ENCODE measurements at places on chromosomes 1 and 21.

- no peak for DNase-seq
These were observed 6.2 kb upstream of the CPLANE2 start for GRCh38 chr1:16243215-16243610.

DNA sequence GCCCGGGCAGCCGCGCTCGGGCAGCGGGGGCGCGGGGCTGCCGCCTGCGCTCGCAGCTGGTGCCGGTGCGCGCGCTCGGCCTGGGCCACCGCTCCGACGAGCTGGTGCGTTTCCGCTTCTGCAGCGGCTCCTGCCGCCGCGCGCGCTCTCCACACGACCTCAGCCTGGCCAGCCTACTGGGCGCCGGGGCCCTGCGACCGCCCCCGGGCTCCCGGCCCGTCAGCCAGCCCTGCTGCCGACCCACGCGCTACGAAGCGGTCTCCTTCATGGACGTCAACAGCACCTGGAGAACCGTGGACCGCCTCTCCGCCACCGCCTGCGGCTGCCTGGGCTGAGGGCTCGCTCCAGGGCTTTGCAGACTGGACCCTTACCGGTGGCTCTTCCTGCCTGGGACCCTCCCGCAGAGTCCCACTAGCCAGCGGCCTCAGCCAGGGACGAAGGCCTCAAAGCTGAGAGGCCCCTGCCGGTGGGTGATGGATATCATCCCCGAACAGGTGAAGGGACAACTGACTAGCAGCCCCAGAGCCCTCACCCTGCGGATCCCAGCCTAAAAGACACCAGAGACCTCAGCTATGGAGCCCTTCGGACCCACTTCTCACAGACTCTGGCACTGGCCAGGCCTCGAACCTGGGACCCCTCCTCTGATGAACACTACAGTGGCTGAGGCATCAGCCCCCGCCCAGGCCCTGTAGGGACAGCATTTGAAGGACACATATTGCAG lies 3.0 kb downstream of the ARTN start:
- DNase-seq: no peak

- no peak for DNase-seq
These were observed 7.2 kb upstream of the RNU1-1 start for GRCh38 chr1:16521288-16521583.

DNA sequence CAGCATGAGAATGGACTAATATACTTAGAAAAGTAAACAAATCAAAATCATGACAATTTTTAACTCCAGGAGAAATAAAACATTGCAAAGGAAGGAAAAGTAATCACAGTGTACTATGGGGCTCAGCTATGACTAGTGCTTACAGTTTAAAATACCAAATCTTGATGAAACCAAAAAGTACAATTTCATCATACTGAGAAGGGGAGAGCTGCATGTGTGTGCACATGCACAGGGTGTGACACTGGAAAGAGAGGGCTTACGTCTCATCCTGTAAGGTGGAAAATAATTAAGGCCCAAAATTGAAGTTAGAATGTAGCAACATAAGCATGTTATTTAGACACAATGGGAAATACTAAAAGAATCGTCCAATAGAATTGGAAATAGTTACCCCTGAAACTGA lies 64.6 kb downstream of the OMA1 start:
- DNase-seq: no peak

- no peak for DNase-seq
These were observed 40.5 kb downstream of the AK5 start for GRCh38 chr1:77322061-77322900.

DNA sequence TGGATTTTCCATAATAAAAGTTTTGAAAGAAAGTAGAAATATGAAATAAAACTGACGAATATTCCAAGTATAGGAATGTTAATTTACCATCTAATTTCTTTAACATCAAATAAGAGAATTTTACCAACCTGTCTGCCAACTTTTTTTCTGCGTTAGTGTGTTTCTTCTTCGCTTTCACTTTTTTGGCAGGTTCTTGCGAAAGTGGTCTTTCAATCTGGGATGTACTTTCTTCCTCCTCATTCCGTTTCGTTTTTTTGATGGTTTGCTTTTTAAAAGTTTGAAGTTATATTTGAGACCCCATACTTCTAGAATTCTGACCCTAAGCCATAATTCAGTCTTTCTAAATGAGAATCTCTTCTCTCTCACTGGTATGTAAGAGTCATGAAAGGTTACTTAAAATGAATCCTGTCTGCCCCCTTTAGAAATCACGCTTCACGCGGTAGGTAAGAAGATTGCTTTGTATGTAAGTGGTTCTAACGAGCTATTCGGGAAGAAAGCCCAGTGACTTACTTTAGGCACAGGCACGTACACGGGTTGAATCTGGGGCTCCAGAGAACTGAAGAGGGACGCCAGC lies 580 bp downstream of the RBM34 start:
- DNase-seq: no peak

- no peak for DNase-seq
These were observed 26.6 kb downstream of the RPS6KA1 start for GRCh38 chr1:26556111-26556510.

GRCh38 chr1:62037274-62037673 lies 157.4 kb upstream of the L1TD1 start:
- DNase-seq: no peak

- DNase-seq: peak; percentile 2
These were observed 23.8 kb downstream of the CRYAA start for GRCh38 chr21:43192501-43193081.

DNA sequence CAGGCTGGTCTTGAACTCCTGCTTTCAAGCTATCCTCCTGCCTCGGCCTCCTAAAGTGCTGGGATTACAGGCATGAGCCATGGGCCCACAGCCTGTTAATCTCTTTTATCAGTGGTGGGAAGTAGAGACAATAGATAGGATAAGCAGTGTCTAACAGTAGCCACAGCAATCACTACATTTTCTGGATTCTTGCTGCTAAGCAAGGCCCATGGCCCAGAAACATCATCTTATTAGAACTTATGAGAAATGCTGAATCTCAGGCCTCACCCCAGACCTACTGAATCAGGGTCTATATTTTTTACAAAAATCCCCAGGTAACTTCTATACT lies 29.7 kb downstream of the IGFN1 start:
- DNase-seq: no peak

- no peak for DNase-seq
These were observed 83.2 kb upstream of the PPM1J start for GRCh38 chr1:112798292-112798691.

GRCh38 chr1:14704846-14705245 lies 106.4 kb downstream of the KAZN start:
- DNase-seq: no peak

DNA sequence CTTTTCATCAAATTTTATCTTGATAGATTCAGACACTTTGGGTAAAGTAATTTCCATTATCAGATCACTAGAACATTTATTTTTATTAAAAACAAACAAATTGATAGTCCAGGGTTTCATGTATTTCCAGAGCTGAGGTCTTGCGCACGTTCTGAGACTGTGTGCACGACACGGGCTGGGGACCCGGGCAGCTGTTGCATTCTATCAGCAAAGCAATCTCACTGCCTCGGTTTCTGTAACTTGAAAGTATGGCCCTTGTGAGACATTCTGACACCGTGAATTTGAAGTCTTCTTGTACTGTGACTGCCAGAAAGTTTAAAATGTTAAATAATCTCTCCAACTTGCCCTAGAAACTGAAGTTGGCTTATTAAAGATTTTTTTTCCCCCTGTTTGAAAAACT lies 746.9 kb upstream of the ADGRL2 start:
- DNase-seq: no peak

GRCh38 chr1:8061673-8062386 lies 35.7 kb upstream of the ERRFI1 start:
- DNase-seq: no peak

- no peak for DNase-seq
These were observed 36.6 kb downstream of the TBX19 start for GRCh38 chr1:168317309-168317708.

DNA sequence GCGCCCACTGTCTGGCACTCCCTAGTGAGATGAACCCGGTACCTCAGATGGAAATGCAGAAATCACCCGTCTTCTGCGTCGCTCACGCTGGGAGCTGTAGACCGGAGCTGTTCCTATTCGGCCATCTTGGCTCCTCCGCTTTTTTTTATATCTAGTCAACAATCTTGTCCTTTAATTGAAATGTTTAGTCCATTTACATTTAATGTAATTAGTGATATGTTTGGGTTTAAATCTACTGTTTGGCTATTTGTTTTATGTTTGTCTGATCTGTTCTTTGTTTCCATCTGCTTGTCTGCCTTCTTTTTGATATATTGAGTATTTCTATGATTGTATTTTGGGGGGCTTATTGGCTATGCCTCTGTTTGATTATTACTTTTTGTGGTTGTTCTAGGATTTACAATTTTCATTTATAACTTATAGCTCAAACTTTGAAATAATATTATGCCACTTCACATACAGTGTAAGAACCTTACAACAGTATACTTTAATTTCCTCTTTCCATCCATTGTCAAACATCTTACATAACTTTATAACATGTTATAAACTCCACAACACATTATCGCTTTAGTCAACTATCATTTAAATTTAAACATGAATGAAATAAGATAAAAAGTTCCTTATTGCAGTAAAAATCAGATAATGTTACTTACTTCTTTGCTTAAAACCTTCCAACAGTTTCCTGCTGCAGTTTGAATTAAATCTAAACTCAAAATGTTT lies 16.5 kb upstream of the RYR2 start:
- DNase-seq: no peak

GRCh38 chr21:39159342-39160063 lies 23.7 kb downstream of the PSMG1 start:
- no peak for DNase-seq

GRCh38 chr1:63264161-63264560 lies 58.2 kb upstream of the FOXD3 start:
- DNase-seq: no peak

DNA sequence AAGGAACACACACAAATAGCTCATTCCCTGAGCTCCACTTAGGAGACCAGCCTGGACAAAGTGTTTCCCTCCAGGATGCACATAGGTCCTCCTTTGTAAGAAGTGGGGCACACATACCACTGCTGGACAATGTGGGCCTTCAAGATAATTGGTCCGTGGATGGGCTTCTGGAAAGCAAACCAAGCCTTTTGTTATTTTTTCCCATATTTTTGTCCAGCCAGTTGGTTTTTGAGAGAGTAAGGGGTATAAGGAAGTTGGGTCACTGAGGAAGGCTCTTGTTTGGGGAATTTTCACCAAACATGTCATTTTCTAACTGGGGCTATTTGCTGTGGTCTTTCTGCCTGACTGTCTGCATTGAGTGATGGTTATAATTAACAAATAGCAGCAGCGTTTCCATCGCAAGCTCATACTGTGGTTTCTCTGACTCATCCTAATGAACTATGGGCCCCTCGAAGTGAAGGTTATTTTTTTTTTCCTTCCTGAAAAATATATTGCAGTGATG lies 306.3 kb upstream of the DUSP10 start:
- no peak for DNase-seq

DNA sequence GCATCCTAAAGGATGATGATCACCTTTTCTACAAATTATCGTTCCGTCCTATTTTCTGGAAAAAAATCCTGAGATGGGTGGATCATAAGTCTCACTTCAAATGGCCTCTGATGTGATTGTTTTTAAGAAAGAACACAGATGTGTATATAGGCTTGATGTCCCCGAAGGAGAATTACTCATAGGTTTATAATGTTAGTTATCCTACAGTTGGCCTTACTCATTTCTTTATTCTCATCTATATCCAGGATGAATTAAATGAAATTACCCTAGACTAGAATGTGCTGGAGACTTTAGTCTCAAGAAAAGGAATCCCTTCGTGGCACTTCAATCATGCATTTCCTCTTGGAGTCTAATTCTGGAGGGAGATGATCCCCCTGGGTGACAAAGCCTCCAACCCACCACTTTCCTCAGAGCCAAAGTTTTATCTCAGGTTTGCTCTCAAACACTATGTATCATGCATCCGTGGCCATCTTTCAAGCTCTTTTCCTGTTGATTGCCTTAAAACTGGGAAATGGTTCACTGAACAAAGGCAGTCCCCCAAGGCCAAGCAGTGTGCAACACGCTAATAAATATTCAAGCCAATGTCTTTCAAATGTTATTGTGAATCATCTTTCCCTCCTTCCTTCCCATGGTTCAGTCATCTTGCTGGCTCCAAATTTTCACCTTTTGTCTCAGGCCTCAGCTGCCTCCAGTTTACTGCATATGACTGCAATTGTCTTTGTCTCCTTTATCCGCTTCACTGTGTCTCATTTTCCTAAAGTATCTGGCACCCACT lies 32.5 kb upstream of the SMYD2 start:
- no peak for DNase-seq

DNA sequence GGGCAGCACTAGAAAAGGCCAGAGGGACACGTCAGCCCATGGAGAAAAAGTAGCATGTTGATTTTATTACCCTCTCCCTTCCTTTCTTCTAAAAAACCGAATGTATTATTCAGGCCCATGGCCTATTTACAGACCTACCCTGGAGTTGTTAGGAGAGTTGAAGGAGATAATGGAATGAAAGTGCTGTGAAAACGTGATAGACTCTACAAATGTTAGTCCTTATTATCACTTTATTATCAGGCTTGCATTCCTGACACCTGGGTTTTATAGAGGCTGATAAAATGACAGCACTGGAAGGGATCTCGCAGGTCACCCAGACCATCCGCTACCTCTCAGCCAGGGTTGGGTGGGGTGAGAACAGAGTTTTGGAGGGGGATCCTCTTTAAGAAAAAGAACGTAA lies 60.6 kb upstream of the TLR5 start:
- DNase-seq: no peak

DNA sequence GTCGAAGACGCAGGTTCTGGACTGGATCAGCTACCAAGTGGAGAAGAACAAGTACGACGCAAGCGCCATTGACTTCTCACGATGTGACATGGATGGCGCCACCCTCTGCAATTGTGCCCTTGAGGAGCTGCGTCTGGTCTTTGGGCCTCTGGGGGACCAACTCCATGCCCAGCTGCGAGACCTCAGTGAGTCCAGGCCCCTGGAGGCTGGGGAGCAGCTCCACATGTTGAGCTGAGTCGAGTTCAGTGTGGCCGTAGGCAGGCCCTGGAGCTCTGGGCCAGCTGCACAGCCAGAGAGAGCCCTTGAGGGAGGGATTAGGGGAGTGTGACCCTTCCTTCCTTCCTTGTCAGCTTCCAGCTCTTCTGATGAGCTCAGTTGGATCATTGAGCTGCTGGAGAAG lies 1.6 kb downstream of the ELF3 start:
- no peak for DNase-seq

GRCh38 chr1:145985129-145985501 lies 11.3 kb downstream of the TXNIP start:
- DNase-seq: no peak

Measured in tibial nerve (tissue), 4 donors.